Upper lobe of left lung (tissue), 6 donors: ENCODE measurements at places on chromosomes 7 and 10.
A peak's percentile ranks its signal among the peaks of the same experiment; 100 is the strongest.

DNA sequence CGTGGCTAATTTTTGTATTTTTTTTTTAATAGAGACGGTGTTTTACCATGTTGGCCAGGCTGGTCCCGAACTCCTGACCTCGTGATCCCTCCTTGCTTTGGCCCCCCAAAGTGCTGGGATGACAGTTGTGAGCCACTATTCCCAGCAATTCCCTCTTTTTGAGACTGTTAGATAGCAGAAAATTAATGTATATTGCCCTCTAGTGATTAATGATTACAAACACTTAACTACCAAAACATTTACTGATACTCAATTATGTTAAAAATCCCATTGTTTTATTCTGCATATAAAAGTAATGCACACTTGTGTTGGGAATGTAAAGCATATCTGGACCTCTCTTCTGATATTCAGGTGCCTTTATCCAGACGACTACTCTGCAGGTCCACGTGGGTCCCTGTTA, 41.2 kb upstream of the COBL start:
- no peak for DNase-seq
- no peaks in the 10 kb centered on the region for H3K4me1 ChIP-seq
- no peak overlapping the region for H3K27ac ChIP-seq
- H3K4me3 ChIP-seq, result no peak overlapping the region

DNA sequence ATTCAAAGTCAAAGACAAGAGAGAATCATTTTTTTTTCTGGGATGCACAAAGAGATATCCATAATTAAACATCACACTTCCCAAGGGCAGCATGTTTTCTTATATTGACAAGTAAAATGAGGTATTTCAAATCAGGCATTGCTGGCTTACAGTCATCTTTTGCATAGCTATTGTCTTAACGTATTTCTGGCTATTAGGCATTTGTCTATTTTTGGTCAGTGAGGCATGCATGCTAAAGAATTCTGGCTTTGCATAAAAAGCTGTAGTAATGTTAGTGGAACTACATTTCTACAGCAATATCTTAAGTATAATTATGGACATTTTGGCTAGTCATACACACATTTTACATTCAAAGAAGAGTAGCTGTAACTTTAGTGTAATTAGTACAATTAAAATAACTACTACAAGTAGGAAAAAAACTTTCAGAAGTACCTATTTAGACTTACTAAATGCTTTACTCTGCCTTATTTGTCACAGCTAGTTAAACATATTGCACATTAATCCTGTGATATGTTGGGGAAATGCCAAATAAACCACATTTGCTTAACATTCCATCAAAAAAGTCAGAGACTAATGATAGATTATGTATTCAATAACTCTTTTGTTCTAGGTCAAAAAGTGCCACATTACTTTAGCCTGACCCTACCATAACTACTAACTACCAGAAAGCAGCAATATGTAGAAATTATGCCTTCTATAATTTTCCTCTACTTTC, 76.4 kb downstream of the RELN start:
- no peak overlapping the region for H3K4me3 ChIP-seq
- H3K27me3 ChIP-seq, result no peaks in the 10 kb centered on the region
- DNase-seq, result no peak

- peaks cover 7% of the 10 kb centered on the region for H3K36me3 ChIP-seq
- H3K27ac ChIP-seq, result no peak overlapping the region
- H3K4me1 ChIP-seq, result no peaks in the 10 kb centered on the region
Observed at GRCh38 chr10:8071006-8071405, 16.5 kb downstream of the GATA3 start.

GRCh38 chr10:51862149-51862548, 162.8 kb upstream of the CSTF2T start:
- peaks cover 3% of the 10 kb centered on the region for H3K4me1 ChIP-seq
- no peak overlapping the region for H3K27ac ChIP-seq
- no peaks in the 10 kb centered on the region for H3K27me3 ChIP-seq
- no peaks in the 10 kb centered on the region for H3K36me3 ChIP-seq

DNA sequence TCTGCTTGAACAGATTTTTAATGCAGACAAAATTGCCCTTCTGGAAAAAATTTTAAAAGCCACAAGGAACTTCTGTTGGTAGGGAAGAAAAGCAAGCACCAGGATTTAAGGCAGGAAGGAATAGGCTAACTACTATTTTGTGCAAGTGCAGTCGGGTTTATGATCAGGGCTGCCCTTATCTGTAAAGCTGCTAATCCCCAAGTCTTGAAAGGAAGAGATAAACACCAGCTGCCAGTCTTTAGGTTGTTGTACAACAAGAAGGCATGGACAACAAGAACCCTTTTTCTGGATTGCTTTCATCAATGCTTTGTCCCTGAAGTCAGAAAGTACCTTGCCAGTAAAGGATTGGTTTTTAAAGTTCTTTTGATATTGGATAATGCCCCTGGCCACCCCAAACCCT, 40.7 kb downstream of the RALA start:
- H3K27me3 ChIP-seq, result no peaks in the 10 kb centered on the region
- no peak overlapping the region for H3K27ac ChIP-seq
- DNase-seq, result no peak
- no peak overlapping the region for H3K4me3 ChIP-seq
- H3K36me3 ChIP-seq, result peaks cover 5% of the 10 kb centered on the region

GRCh38 chr10:33753389-33753788, 418.9 kb upstream of the NRP1 start:
- no peaks in the 10 kb centered on the region for H3K4me1 ChIP-seq
- H3K27ac ChIP-seq, result no peak overlapping the region
- no peak for DNase-seq
- H3K27me3 ChIP-seq, result no peaks in the 10 kb centered on the region

DNA sequence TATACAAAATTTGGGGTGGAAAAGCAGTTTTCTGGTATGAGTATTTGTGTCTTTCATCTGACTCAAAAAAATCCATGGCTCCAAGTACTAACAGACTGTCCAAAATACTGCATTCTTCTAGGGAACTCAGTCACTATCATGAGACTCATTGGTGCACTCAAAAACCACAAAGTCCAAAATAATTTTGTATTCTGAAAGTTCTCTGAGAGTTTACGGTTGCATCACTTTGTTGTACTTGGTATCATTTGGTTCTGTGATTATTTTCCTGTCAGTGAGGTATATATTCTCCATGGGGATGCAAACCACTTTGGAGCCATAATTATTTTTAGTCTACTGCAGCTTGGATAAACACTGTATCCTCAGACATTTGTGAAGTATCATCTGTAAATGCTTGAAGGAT, 28.0 kb upstream of the CABCOCO1 start:
- no peaks in the 10 kb centered on the region for H3K4me1 ChIP-seq
- DNase-seq, result no peak
- no peaks in the 10 kb centered on the region for H3K27me3 ChIP-seq
- no peak overlapping the region for H3K4me3 ChIP-seq
- no peaks in the 10 kb centered on the region for H3K36me3 ChIP-seq
- no peak overlapping the region for H3K27ac ChIP-seq

DNA sequence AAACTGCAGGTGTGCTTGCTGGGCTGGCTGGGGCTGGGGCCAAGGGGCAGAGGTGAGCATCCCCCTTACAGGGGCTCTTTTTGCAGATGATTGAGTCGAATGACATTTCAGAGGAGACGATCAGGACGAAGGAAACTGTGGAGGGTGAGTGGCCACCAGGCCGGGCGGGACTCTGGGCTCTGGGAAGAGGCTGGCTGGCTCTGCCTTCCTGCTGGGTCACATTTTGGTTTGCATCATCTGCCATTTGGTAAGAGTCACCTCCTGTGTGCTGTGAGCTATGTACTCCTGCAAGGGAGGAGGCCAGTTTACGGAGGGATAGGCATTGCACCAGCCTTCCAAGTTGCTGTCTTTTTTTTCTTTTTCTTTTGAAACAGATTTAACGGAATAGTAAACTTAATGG, 73.0 kb upstream of the GTF2IRD1 start:
- H3K27ac ChIP-seq, result no peak overlapping the region
- no peaks in the 10 kb centered on the region for H3K36me3 ChIP-seq

- H3K4me1 ChIP-seq, result no peaks in the 10 kb centered on the region
- DNase-seq, result no peak
- no peaks in the 10 kb centered on the region for H3K36me3 ChIP-seq
- H3K27ac ChIP-seq, result no peak overlapping the region
Observed at GRCh38 chr7:47866120-47866519, 82.1 kb downstream of the PKD1L1 start.

GRCh38 chr7:26959290-26959689, 94.9 kb upstream of the SKAP2 start:
- no peaks in the 10 kb centered on the region for H3K36me3 ChIP-seq
- no peaks in the 10 kb centered on the region for H3K4me1 ChIP-seq
- no peak overlapping the region for H3K4me3 ChIP-seq
- H3K27ac ChIP-seq, result no peak overlapping the region
- H3K27me3 ChIP-seq, result no peaks in the 10 kb centered on the region

DNA sequence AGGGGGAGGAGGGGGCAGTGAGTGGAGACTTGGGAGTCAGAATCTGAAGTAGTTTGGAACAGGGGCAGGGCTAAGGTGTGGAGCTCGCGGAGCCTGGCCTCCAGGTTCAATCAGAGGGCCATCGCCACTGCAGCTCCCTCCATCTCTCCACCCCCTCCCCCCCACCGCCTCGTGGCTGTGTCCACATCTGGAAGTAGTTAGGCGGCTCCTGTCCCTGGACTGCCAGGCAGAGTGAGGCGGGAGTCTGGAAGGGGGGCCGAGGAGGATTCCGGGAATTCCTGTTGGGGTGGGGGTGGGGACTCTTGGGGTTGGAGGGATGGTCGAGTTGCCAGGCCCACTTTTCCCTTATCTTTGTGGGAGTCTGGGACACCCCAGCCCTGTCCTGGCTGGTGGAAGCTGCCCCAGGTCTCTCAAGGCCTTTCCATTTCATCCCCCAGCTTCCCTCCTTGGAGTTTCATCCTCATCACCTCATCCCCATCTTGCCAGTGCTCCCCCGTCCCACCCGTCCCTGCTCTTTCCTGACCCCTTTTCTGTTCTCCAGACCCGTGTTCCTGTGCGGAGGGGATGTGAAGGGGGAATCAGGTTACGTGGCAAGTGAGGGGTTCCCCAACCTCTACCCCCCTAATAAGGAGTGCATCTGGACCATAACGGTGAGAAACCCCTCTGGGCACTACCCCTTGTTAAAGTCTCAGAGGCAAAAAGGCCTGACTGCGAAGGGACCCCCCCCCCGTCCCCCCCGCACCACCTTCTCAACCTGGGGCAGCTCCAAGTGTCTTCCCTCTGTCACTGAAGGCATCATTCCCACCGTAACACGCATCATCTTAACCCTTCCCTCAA, 944 bp downstream of the PCOLCE start:
- DNase-seq, result no peak
- H3K36me3 ChIP-seq, result no peaks in the 10 kb centered on the region
- H3K4me1 ChIP-seq, result peaks cover 35% of the 10 kb centered on the region

DNA sequence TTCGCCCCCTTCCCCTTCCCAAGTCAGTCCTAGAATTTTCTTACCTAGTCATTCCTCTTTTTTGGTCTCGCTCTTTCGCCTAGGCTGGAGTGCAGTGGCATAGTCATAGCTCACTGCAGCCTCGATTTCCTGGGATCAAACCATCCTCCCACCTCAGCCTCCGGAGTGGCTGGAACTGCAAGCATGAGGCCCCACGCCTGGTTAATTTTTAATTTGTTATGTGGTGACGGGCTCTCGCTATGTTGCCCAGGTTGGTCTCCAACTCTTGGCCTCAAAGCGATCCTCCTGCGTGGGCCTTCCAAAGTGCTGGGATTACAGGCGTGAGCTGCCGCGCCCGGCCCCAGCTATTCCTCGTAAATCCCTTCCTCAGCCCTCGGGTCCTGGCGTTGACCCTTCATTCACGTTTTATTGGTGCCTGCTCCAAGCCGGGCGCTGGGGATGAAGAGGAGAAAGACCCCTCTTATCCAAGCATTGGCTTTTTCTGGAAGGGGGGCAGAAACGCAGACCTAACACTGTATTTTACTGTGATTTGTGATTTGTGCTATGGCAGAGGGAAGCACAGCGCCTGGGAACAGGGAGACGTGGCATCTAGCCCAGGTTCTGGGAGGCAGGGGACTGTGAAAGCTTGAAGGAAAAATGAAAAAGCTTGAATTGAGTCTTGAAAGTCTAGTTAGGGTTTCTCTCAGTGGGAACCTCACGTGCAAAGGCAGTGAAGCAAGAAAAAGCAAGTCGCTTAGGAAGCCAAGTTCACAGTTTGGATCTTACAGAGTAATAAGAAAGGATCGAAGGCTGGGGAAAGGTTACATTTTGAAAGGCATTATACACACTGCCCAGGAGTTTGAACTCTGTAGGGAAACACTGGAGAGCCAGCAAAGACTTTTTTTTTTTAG, 516 bp downstream of the ZNHIT1 start:
- H3K4me3 ChIP-seq, result peak overlapping the region; percentile 81
- H3K4me1 ChIP-seq, result peaks cover 29% of the 10 kb centered on the region
- H3K36me3 ChIP-seq, result peaks cover 18% of the 10 kb centered on the region
- H3K27me3 ChIP-seq, result no peaks in the 10 kb centered on the region

DNA sequence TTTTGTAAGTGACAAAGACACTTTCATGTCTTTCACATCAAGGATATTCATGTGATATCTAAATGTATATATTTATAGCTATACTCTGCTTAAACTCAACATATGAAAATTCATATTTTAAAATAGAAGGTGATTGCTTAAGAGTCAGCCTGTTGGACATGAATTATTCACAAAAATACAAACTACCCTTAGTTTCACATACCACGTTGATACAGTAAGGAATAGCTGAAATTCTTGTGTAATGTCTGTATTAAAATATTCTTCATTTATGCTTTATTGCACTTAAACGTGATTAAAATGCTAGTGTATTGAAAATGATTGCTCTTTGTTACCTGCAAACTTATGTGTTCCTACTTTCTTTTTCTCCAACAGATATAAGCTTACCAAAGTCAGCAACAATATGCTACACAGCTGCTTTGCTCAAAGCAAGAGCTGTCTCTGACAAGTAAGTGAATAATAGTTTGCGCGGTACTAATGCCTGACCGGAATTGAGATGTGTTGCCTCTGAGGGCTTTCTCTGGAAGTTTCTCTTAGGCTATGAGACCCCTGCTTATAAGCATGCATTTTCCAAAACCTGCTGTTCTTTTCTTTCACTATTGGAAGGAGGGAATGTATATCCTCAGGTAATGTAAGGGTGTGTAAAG, 133.8 kb downstream of the WNT2 start:
- no peaks in the 10 kb centered on the region for H3K27me3 ChIP-seq
- DNase-seq, result no peak
- no peak overlapping the region for H3K4me3 ChIP-seq
- peaks cover 22% of the 10 kb centered on the region for H3K36me3 ChIP-seq
- no peak overlapping the region for H3K27ac ChIP-seq
- no peaks in the 10 kb centered on the region for H3K4me1 ChIP-seq

- H3K4me1 ChIP-seq, result peaks cover 56% of the 10 kb centered on the region
- H3K36me3 ChIP-seq, result no peaks in the 10 kb centered on the region
- no peak overlapping the region for H3K4me3 ChIP-seq
Observed at GRCh38 chr7:114930107-114930661, 8.3 kb downstream of the MDFIC start.

GRCh38 chr10:87060280-87060928, 34.2 kb downstream of the GLUD1 start:
- no peaks in the 10 kb centered on the region for H3K27me3 ChIP-seq
- peaks cover under 1% of the 10 kb centered on the region for H3K4me1 ChIP-seq
- peaks cover 60% of the 10 kb centered on the region for H3K36me3 ChIP-seq

- H3K4me3 ChIP-seq, result no peak overlapping the region
- no peaks in the 10 kb centered on the region for H3K27me3 ChIP-seq
- no peak overlapping the region for H3K27ac ChIP-seq
Observed at GRCh38 chr10:109998513-109998912, 9.3 kb upstream of the ADD3 start.
